ENCODE measurements at places on chromosomes 12 and 14. TPM values are rescaled to one million over a fixed set of nuclear protein-coding genes. Genes with fewer than 3 reads are reported as not detected.

DNA sequence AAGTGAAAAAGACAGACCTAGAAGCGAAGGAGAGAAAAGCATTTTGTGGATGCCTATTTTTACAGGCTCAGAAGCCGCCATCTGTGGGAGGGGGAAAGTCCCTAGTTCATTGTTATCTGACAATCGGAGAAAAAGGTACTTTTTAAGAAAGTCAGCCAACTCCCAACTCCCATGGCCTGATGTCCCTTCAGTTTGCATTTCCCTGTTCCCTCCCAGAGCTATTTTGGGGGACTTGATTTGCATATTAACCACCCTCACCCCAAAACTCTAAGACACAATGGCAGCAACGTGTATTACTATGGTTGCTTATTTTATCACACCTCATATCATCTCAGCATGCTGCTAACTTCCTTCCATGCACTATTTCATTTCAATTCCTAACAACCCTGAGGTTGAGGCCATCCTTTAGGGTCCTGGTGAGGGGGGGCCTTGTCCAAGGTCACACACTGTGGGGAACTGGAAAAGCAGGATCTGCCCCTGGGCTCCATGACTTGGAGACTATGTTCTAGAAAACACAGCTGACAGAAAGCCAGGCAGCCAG lies 18.7 kb downstream of the HVCN1 start:
- no peak overlapping the region for H3K27ac ChIP-seq
- no peaks in the 10 kb centered on the region for H3K27me3 ChIP-seq
- no peaks in the 10 kb centered on the region for H3K36me3 ChIP-seq
- H3K4me3 ChIP-seq: no peak overlapping the region

Gene KRT78
- total RNA-seq: not detected

- DNase-seq: no peak
- no peaks in the 10 kb centered on the region for H3K36me3 ChIP-seq
- H3K27me3 ChIP-seq: no peaks in the 10 kb centered on the region
- H3K4me1 ChIP-seq: no peaks in the 10 kb centered on the region
Measured at GRCh38 chr12:21580748-21581516, 23.7 kb downstream of the GYS2 start.

Gene KRT81
- not detected for total RNA-seq

- H3K4me1 ChIP-seq: peaks cover 30% of the 10 kb centered on the region
- H3K27me3 ChIP-seq: no peaks in the 10 kb centered on the region
- no peak overlapping the region for H3K4me3 ChIP-seq
- peak overlapping the region; percentile 60 for H3K27ac ChIP-seq
Measured at GRCh38 chr14:61525293-61526011, 169.9 kb upstream of the HIF1A start.

GRCh38 chr12:106956048-106956578 lies 406 bp downstream of the TMEM263 start:
- no peaks in the 10 kb centered on the region for H3K36me3 ChIP-seq
- H3K27ac ChIP-seq: peak overlapping the region; percentile 87
- H3K4me3 ChIP-seq: peak overlapping the region; percentile 81
- peaks cover 20% of the 10 kb centered on the region for H3K4me1 ChIP-seq
- no peaks in the 10 kb centered on the region for H3K27me3 ChIP-seq

Gene CLEC6A
- total RNA-seq: not detected

DNA sequence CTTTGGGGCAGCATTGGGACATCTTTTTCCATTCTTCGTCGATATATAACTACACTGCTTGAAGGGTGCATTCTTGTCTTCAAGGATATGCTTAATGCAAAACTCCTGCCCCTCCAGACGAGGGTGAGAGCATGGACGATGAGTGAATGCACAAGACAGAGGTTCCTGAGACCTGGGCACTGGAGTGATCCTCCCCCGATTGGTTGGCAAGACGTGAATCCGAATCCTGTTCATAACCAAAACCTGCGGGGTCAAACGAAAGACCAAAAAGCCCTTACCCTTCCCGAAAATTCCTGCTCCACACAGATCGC lies 684 bp downstream of the KANSL2 start:
- DNase-seq: no peak
- H3K27ac ChIP-seq: peak overlapping the region; percentile 99
- H3K4me1 ChIP-seq: peaks cover 48% of the 10 kb centered on the region
- no peaks in the 10 kb centered on the region for H3K27me3 ChIP-seq
- H3K4me3 ChIP-seq: peak overlapping the region; percentile 99

- no peaks in the 10 kb centered on the region for H3K4me1 ChIP-seq
- no peak overlapping the region for H3K27ac ChIP-seq
- H3K36me3 ChIP-seq: no peaks in the 10 kb centered on the region
Measured at GRCh38 chr12:66589095-66589494, 89.8 kb downstream of the GRIP1 start.

Gene ENDOU
- not detected for total RNA-seq

Gene STAC3
- total RNA-seq: 678 TPM

DNA sequence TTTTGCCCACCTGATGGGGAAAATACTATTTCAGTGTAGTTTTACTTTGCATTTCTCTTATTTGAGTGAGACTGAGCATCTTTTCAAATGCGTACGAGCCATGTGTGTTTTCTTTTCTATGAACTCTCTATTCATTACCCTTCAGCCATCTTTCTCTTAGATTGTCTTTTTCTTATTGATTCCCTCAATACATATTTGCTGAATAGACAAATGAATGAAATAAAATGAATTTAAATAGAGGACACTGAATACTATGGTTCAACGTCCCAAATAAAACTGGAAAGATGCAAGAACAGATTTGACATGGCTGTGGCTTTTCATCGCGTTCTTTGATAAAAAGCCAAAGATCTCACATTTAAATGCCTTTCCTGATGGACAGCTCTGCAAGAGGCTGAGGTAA lies 34.6 kb upstream of the RPH3A start:
- H3K4me3 ChIP-seq: no peak overlapping the region
- no peak for DNase-seq
- no peaks in the 10 kb centered on the region for H3K27me3 ChIP-seq
- no peaks in the 10 kb centered on the region for H3K36me3 ChIP-seq

Gene ZNF891
- 0.47 TPM for total RNA-seq

DNA sequence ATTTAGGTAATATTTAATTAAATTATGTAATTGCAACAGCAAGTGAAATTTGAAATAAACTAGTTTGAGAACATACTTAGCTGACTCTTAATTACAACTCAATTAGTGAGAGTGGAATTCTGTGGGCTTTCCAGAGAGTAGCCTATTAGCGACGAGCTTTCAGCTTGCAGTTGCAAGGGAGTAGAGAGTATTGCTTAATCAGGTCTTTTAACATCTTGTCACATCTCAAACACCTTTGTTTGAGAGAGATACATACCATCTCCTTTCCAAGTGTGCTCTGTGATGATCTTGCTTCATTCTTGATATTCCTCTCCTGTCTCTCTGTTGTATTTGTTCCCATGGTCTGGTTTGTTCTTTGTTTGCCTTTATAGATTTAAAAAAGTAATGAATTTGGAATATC lies 7.7 kb downstream of the PPP4R4 start:
- H3K27ac ChIP-seq: no peak overlapping the region
- no peaks in the 10 kb centered on the region for H3K4me1 ChIP-seq
- peaks cover 26% of the 10 kb centered on the region for H3K27me3 ChIP-seq
- H3K4me3 ChIP-seq: no peak overlapping the region
- H3K36me3 ChIP-seq: no peaks in the 10 kb centered on the region

DNA sequence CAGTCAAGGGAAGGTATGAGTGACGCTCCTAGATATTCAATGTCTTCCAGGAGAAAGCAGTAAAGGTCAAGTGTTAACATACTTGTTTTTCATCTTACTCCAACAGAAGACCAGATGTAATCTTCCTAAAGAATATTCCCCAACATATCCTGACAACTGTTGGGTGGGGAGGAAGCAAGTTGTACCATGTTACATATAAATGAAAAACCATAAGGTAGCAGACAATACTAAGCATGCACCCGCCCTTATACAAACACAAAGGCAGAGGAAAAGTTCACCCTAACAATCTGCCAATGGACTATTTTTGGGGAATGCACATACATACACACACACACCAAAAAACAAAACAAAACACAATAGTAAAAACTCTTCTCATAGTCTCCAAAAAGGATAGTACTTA lies 90.2 kb upstream of the FERMT2 start:
- no peaks in the 10 kb centered on the region for H3K27me3 ChIP-seq
- H3K27ac ChIP-seq: no peak overlapping the region
- no peaks in the 10 kb centered on the region for H3K36me3 ChIP-seq
- no peaks in the 10 kb centered on the region for H3K4me1 ChIP-seq
- no peak overlapping the region for H3K4me3 ChIP-seq

Gene LRP1
- total RNA-seq: 53.5 TPM

DNA sequence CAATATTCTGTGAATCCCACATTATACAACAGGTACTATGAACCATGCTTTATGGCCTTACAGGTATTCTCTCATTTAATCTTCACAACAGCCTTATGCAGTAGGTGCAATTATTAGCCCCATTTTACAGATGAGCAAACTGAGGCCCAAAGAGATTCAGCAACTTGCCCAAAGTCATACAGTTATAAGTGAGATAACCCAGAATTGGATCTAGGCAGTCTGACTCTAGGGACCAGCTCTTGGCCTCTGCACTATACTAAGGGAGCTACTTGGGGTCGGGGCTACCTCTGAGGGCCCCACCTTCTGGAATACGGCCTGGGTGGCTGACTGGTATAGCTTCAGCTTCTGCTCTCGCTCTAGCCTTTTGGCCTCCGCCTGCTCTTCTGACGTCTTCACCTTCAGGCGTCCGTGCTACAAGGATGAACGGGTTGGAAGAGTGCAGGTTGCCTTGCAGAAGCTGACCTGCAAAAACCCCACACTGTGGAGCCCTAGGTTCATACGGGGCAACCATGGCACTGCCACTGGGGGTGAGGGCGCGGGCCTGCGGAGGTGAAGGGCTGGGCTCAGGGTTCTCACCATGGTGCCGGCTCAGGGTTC lies 762 bp downstream of the RABGGTA start:
- peak overlapping the region; percentile 98 for H3K27ac ChIP-seq
- DNase-seq: no peak
- H3K4me3 ChIP-seq: peak overlapping the region; percentile 98
- H3K27me3 ChIP-seq: no peaks in the 10 kb centered on the region
- peaks cover 4% of the 10 kb centered on the region for H3K4me1 ChIP-seq
- no peaks in the 10 kb centered on the region for H3K36me3 ChIP-seq

GRCh38 chr14:31223331-31223730 lies 15.7 kb upstream of the HECTD1 start:
- H3K27me3 ChIP-seq: no peaks in the 10 kb centered on the region
- no peak overlapping the region for H3K4me3 ChIP-seq
- no peaks in the 10 kb centered on the region for H3K4me1 ChIP-seq
- DNase-seq: no peak
- no peaks in the 10 kb centered on the region for H3K36me3 ChIP-seq

DNA sequence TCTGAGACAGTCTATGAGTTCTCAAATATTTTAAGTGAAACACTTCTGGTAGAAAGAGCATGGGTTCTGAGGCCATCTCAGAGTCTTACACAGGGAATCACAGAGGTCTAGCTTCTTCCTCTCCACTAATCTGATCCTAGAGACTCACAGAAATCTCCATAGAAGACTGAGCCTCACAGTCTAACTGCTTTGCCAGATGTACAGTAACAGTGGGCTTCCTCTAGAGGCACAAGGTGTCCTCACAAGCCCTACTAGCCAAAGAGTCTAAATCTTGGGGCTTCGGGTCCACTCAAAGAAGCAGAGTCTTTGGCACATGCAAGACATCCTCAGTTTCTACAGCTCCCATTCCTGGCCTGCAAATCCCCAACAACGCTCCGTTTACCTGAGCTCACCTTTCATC lies 14.1 kb downstream of the OR6J1 start:
- DNase-seq: no peak
- H3K4me1 ChIP-seq: no peaks in the 10 kb centered on the region
- H3K36me3 ChIP-seq: no peaks in the 10 kb centered on the region
- H3K27me3 ChIP-seq: no peaks in the 10 kb centered on the region

DNA sequence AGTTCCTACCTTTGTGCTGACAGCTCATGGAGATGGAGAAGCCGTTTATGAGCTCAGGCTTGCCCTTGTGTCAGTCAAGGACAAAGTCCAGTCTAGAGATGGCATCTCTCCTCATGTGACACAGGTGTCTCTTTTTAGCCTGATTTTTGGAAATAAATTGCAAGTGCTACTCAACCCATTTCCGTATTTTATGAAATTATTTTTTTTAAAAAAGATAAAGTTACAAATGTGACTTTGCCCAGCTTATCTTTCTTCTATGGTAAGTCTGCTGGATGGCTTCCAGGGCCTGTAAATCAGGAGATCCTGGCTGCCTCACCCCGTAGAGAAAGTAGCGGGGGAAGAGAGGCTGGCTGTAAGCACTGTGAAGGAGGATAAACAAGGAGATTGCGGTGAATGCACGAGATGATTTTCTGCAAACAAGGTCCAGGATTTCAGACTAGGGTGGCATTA lies 169.7 kb downstream of the MYRFL start:
- H3K4me3 ChIP-seq: no peak overlapping the region
- H3K4me1 ChIP-seq: no peaks in the 10 kb centered on the region
- no peaks in the 10 kb centered on the region for H3K36me3 ChIP-seq
- DNase-seq: no peak

Gene EMP1
- total RNA-seq: 33.5 TPM

Gene LMNTD1
- not detected for total RNA-seq

Gene NUAK1
- total RNA-seq: 18.9 TPM

Gene SDR9C7
- not detected for total RNA-seq

DNA sequence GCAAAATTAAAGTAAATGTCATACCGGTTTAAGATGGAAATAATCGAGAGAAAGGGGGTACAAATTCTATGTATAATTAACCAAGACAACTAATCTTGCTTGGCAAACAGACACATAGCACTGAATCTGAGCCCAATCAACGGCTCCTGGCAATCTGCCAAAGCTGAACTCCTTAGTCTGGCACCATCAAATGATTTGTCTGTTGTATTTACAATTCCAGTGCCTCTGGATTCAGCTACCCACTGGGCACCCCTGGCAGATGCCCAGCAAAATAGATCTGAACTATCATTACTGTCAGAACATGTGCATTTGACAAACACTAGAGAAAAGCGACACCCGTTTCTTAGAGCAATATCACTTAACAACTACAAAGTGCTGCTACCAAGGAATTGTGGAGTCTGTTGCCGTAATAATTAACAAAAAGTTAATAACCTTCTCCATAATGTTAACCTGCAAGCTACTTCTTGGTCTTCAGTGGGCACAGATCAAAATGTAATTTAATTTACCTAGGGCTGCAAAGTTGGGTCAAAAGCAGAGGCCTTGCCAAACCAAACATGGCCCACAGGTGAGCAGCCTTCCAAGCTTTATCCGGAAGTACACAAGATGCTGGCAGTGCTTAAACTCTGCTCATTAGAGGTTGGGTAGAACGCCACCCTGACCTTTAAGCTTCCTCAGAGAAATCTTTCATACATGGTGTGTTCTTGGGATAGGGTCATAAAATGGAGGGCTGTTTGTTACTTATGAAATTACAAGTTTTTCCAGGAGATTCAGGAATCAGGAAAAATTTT lies 7.6 kb downstream of the EGLN3 start:
- H3K27ac ChIP-seq: no peak overlapping the region
- DNase-seq: no peak
- no peaks in the 10 kb centered on the region for H3K36me3 ChIP-seq
- H3K4me1 ChIP-seq: peaks cover 11% of the 10 kb centered on the region
- H3K27me3 ChIP-seq: no peaks in the 10 kb centered on the region
- H3K4me3 ChIP-seq: no peak overlapping the region

- DNase-seq: peak; percentile 21
- H3K27ac ChIP-seq: no peak overlapping the region
- H3K27me3 ChIP-seq: no peaks in the 10 kb centered on the region
- H3K4me1 ChIP-seq: peaks cover 5% of the 10 kb centered on the region
- H3K36me3 ChIP-seq: no peaks in the 10 kb centered on the region
Measured at GRCh38 chr14:32985866-32986265, 47.2 kb downstream of the NPAS3 start.

GRCh38 chr14:59020382-59020781 lies 168.1 kb upstream of the DAAM1 start:
- DNase-seq: no peak
- H3K4me3 ChIP-seq: no peak overlapping the region
- no peaks in the 10 kb centered on the region for H3K27me3 ChIP-seq
- no peak overlapping the region for H3K27ac ChIP-seq
- no peaks in the 10 kb centered on the region for H3K36me3 ChIP-seq
- H3K4me1 ChIP-seq: no peaks in the 10 kb centered on the region

- no peak overlapping the region for H3K4me3 ChIP-seq
- peaks cover 6% of the 10 kb centered on the region for H3K27me3 ChIP-seq
- no peaks in the 10 kb centered on the region for H3K36me3 ChIP-seq
Measured at GRCh38 chr12:123897221-123897620, 75.4 kb downstream of the CCDC92 start.

Measured in gastrocnemius medialis (tissue), 4 donors.